ENCODE measurements at places on chromosomes 16 and 17.

DNA sequence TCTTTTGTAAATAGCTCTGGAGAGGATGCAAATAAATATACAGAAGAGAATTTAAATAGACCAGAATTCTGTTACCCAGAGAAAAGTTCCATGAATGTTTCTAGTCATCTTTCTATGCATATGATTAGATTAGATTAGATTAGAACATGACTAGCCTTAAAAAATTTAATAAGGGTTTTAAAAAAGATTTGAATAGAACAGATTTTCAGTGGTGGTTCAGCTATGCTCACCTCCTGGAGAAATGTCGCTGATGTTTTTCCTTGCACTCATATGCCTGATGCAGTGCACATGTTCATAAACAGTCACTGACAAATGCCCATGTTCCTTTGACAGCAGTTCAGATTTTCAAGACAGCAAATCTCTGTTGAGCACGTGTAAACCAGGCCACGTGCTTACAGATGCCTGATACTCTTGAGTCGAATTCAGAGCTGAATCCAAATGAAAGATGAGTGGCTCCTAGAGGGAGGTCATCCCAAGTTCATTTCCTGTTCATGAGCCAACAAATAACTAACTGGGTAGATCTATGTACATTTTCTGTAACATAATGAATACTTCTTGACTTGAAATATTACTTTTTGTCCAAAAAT is 19.9 kb upstream of the RAB11FIP4 start:
- DNase-seq, result no peak

DNA sequence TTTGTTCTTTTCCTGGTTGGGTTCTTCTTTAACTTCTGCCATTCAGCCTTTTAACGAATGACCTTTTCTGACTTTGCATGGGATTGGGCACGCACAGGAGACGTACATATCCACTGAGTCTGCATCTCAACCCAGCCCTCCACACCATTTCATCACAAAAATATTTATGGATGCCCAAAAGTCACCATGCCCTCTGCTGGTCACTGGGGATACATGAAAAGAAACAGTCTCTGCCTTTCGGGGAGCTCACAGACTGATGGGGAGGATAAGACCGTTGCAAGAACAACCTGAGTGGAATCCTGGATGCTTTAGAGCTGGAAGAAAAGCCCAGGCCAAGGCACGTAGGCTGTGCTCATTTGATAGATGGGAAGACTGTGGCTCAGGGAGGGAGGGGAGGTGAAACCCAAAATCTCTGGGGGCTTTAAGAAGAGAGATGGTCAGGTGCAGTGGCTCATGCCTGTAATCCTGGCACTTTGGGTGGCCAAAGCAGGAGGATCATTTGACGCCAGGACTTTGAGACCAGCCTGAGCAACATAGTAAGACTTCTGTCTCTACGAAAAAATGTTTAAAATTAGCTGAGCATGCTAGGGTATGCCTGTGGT is 7.9 kb upstream of the MT2A start:
- DNase-seq, result peak; percentile 50

DNA sequence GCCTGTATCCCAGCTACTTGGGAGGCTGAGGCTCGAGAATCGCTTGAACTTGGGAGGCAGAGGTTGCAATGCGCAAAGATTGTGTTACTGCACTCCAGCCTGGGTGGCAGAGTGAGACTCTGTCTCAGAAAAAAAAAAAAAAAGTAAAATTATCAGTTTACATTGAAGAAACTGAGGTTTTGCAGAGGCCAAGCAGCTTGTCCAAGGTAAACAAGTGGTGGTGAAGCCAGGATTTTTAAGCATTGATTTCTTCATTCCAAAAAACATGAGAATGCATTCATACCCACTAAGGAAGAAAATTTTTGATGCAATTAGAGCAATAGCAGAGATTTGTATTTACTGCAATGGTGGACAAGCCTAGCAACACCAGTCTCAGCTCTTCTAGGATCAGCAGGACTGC is 52.7 kb downstream of the CENPV start:
- no peak for DNase-seq

- no peak for DNase-seq
Observed at GRCh38 chr17:57948169-57948554, 7.0 kb downstream of the CUEDC1 start.

DNA sequence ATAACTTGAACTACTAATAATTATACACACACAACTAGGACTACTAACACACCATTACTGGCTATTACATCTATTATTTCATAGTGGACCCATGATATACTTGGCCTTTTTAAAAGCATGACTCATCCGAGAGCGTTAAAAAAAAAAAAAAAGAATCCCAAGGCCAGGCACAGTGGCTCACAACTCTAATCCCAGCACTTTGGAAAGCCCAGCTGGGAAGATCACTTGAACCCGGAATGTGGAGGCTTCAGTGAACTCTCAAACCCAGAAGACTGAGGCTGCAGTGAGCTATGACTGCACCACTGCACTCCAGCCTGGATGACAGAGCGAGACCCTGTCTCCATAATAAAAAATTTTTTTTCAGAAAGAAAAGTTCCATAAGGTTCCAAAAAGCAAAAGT is 3.1 kb downstream of the GLG1 start:
- no peak for DNase-seq

GRCh38 chr16:29811896-29812665 is at the start of gene PRRT2:
Gene PRRT2 (plus strand): TSS chr16:29812193. CDS start chr16:29813055, 862 bp downstream.
- DNase-seq, result no peak

DNA sequence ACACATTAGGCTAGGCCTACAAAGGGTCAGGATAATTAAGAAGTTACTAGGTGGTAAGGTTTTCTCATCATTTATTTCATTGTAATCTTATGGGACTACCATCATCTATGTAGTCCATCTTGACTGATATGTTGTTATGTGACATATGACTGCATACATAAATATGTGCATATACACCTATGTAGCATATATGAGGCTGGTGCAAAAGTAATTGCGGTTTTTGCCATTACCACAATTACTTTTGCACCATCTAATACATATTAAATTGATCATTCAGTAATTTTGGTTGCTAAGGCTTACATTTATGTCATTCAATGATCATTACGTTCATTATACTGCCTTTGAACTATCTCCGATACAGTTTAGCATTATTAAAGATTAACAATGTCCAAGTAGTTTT is 167.8 kb upstream of the AXIN2 start:
- no peak for DNase-seq

DNA sequence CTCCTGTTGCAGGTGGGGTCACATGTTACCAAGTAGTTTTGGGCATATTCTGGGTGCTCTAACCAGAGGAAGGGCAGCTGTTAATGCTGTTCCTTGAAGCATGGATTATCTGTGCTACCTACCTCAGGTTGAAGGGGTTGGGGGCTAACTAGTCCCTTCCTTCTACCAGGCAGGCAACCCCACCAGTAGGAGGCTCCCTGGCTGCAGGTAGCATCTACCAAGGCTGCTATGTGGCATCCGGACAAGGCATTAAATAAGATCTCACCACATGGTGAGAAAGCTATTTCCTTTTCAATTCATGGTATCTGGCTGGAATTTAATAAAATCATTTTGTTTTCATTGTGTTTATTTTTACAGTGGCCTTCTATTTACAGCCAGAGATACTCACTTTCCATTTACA is 62.5 kb downstream of the CACNG3 start:
- DNase-seq, result no peak

GRCh38 chr17:44113382-44113781 is 10.1 kb downstream of the HDAC5 start:
- DNase-seq, result no peak

GRCh38 chr17:71176928-71177443 is 943.8 kb upstream of the SOX9 start:
- no peak for DNase-seq

GRCh38 chr17:77916264-77916663 is 42.2 kb upstream of the TNRC6C start:
- DNase-seq, result no peak

DNA sequence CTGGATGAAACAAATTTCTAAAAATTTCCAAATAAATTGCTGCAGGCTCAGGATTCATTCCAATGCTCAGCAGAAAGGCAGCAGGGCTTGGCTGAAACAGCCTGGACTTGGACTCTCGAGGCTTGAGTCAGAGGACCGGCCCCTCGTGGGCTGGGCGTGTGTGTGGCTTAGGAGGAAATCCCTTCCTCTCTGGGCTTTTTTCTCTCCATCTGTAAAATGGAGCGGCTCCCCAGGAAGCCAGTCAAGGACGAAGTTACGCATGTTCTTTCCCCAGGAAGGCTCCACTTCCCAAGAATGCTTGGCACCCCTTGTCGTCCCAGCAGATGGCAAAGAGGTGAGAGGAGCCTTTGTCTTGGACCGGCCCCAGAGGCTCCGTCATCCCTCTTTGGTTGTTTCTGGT is 13.5 kb downstream of the SLC46A1 start:
- no peak for DNase-seq

- no peak for DNase-seq
Observed at GRCh38 chr17:4987767-4988567, 492 bp upstream of the CAMTA2 start.

GRCh38 chr17:74738051-74738996 is 1.3 kb downstream of the RAB37 start:
- no peak for DNase-seq

DNA sequence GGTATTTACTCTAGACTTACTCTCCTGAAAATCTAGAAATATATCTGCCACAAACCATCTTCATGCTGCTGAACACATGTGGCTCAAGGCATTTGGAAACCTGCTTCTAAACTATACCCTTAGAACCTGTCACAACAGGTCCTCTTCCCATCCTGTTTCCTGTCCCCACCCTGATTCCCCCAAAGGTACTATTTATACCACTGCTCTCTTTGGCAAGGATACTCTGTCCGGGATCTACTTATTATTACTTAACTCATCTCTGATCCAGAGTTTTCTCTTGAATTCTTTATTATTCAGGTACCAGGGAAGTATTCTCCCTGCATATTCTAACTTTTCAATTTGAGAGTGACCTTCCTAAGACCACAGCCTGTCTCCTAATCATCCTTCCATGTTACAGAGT is 33.4 kb downstream of the TRAF4 start:
- DNase-seq, result no peak

DNA sequence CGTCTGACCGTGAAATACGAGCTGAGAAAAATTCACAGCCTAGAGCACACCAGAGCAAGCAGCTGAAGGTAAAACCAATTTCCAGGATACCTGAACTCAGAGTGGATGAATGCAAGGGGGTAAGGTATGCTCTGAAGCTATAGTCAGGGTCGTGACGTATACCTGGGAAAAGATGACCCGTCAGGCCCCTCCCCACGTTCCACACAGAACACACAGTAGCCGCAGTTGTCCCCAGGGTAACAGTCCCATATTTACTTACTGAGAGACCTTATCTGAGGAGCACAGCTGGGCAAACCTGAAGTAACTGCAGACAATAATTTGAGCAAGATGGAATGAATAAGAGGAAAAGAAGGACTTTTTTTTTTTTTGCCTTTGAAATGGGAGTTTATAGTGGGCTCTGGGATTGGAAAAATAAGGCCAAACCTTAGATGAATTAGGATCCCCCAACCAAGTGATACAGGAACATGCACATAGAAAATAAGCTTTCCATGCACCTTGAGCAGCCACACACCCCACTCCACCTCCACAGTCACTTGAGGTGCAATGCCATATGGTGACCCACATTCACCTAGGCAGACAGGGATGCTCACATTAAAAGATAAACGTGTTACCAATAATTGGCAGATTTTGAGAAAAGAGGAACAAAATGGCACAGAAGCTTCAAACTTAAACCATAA is 38.0 kb downstream of the ABCA6 start:
- no peak for DNase-seq

GRCh38 chr16:21598701-21599121 is 666 bp upstream of the METTL9 start:
- no peak for DNase-seq

DNA sequence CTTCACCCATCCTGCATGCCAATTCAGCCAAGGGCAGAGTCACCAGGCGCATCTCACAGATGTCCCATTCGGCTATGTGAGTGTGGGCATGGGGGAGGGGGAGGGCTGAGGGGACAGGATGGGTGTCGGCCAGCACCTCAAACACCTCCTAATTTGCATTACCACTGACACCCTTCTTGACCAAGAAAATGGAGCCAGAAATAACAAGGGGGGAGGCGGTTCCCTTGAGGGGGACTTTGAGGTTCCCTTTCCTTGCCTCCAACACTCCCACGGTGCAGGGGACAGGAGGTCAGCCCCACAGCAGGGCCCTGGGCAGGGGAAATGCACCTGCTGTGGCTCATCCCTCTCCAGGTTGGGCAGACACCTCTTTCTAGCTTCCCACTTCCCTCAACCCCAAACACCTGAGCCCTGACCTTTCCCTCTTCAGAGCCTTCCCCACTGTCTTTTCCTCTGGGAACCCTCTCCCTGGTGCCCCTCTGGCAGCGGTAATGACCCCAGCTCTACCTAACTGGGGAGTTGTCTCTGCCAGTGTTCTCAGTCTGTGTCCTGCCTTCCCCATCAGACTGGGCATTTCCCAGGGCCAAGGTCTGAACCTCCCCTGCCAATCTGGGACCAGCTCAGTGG is 18.2 kb upstream of the TBX21 start:
- DNase-seq, result no peak

- no peak for DNase-seq
Observed at GRCh38 chr16:81280393-81280792, 34.4 kb upstream of the GAN start.

DNA sequence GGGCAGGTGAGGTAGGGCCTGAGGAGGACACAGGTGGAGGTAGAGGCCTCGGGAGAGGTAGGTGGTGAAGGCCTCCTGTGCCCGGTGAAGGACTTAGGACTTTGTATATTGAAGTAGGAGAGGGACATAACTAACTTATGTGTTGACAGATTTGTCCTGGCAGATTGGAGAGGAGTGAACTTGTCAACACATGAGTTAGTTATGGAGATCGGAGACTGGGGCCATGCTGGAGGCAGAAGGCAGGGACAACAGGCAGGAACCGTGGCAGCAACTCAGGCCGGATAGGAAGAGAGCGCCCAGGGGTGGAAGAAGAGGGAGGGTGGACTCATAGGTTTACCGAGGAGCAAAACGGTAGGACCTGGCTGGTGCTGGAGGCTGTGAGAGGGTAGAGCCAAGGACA is 18.4 kb downstream of the GLP2R start:
- DNase-seq, result no peak

DNA sequence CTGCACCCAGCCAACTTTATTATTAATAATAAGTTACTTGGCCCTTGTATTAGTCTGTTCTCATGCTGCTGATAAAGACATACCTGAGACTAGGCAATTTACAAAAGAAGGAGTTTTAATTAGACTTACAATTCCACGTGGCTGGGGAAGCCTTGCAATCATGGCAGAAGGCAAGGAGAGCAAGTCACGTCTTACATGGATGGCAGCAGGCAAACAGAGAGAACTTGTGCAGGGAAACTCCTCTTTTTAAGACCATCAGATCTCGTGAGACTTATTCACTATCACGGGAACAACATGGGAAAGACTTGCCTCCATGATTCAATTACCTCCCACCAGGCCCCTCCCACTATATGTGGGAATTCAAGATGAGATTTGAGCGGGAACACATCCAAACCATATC is 47.7 kb downstream of the SYT17 start:
- DNase-seq, result no peak

GRCh38 chr17:1511290-1511689 is 5.1 kb downstream of the INPP5K start:
- no peak for DNase-seq
